DMS79 (cell line): ENCODE measurements at places on chromosomes 4 and X.

GRCh38 chr4:108398316-108398715 is 222.1 kb upstream of the RPL34 start:
- peak; percentile 20 for DNase-seq

DNA sequence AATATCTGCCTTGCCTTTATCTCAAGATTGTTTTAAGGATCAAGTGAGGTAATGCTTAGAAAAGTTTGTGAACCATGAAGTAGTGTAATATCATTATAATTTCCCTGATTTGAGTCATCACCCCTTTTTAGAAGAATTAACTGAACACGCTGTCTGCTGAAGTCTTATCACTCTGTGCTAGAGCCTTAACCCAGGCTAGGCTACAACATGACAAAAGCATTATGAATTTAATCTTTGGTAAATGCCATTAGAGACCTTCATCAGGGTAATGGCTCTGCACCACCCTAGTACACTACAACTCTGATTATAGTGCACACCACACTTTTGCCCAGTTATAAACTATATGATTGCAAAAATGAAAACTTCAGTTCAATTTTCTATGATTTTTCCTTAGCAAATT is 118.3 kb downstream of the ADGRL3 start:
- no peak for DNase-seq

DNA sequence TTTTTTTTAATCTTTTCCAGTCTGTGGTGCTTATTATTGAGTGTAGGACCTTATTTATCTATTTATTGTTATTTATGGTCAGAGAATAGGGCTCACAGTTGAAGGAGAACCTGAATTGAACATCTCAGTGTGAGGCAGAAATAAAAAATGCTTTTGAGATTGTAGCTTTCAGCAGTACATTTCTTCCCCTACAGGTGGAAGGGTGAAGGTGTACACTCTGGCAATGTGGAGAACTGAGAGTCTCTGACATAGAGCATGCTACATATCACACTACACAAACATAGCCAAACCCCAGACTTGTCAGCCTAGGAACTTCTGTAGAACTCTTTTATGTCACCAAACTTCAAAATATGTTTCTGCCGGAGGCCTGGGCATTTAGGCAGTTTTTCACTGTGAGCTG is 140.2 kb downstream of the STIM2 start:
- no peak for DNase-seq

GRCh38 chrX:16587836-16588235 is 62.1 kb upstream of the S100G start:
- no peak for DNase-seq

DNA sequence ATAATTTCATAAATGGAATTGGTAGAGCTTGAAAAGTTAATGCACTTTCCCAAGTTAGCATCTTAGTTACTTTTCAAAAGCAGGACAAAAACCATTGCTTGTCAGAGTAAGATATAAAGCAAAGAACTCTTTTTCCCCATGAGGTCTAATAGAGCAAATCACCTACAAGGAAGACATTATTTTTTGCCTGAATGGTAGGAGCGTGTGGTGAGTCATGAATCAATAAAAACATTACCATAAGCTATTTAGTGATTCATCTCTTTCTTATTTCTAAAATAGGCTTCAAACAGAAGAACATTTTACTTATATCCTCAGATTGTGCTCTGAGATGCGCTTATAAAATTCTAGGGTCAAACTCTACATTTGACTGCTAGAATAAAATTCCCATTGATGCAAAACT is 109.4 kb upstream of the GPRIN3 start:
- no peak for DNase-seq
